Ovary (tissue), 10 donors: ENCODE measurements at places on chromosomes 6 and 20. TPM values are rescaled to one million over a fixed set of nuclear protein-coding genes. Genes with fewer than 3 reads are reported as not detected.

GRCh38 chr20:51614687-51615086 is 72.2 kb upstream of the NFATC2 start:
- peaks cover 3% of the 10 kb centered on the region for H3K4me1 ChIP-seq
- H3K36me3 ChIP-seq: no peaks in the 10 kb centered on the region
- no peak for DNase-seq
- H3K4me3 ChIP-seq: no peak overlapping the region

DNA sequence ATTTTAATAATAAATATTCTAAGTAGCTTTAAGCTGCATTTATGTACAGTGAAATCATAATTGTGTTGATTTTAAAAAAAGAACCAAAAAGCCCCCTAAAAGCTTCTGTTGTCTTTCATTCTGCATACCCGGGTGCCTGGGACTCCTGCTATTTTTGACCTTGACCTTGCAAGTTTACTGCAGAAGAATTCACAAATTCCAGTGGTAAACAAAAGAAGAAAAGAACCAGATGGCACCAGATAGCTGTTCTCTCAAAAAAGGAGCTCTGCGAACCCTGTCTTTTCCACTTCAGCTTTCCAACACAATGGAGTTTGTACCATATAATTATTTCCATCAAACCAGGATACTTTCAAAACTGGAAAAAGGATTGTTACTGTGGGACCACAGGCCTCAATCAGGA is 363.3 kb downstream of the SMOC2 start:
- H3K27ac ChIP-seq: no peak overlapping the region
- DNase-seq: no peak
- peaks cover 4% of the 10 kb centered on the region for H3K4me1 ChIP-seq

GRCh38 chr20:63854069-63854765 is 7.1 kb upstream of the ABHD16B start:
- H3K4me3 ChIP-seq: peak overlapping the region; percentile 14
- H3K27me3 ChIP-seq: no peaks in the 10 kb centered on the region
- peaks cover 43% of the 10 kb centered on the region for H3K4me1 ChIP-seq
- DNase-seq: peak; percentile 62

- no peaks in the 10 kb centered on the region for H3K36me3 ChIP-seq
- no peak for DNase-seq
- H3K27me3 ChIP-seq: no peaks in the 10 kb centered on the region
- no peak overlapping the region for H3K4me3 ChIP-seq
- H3K27ac ChIP-seq: no peak overlapping the region
- no peaks in the 10 kb centered on the region for H3K4me1 ChIP-seq
Observed at GRCh38 chr20:53786445-53787267, 193.0 kb upstream of the ZNF217 start.

- H3K4me1 ChIP-seq: no peaks in the 10 kb centered on the region
- H3K27ac ChIP-seq: no peak overlapping the region
- no peak for DNase-seq
- H3K36me3 ChIP-seq: no peaks in the 10 kb centered on the region
- H3K27me3 ChIP-seq: no peaks in the 10 kb centered on the region
Observed at GRCh38 chr6:46555129-46555528, 63.9 kb upstream of the RCAN2 start.

Gene CST2
- not detected for total RNA-seq

Gene BCLAF1
- total RNA-seq: 108 TPM
